ENCODE measurements at places on chromosomes 16 and 17. TPM values are rescaled to one million over a fixed set of nuclear protein-coding genes. Genes with fewer than 3 reads are reported as not detected.

DNA sequence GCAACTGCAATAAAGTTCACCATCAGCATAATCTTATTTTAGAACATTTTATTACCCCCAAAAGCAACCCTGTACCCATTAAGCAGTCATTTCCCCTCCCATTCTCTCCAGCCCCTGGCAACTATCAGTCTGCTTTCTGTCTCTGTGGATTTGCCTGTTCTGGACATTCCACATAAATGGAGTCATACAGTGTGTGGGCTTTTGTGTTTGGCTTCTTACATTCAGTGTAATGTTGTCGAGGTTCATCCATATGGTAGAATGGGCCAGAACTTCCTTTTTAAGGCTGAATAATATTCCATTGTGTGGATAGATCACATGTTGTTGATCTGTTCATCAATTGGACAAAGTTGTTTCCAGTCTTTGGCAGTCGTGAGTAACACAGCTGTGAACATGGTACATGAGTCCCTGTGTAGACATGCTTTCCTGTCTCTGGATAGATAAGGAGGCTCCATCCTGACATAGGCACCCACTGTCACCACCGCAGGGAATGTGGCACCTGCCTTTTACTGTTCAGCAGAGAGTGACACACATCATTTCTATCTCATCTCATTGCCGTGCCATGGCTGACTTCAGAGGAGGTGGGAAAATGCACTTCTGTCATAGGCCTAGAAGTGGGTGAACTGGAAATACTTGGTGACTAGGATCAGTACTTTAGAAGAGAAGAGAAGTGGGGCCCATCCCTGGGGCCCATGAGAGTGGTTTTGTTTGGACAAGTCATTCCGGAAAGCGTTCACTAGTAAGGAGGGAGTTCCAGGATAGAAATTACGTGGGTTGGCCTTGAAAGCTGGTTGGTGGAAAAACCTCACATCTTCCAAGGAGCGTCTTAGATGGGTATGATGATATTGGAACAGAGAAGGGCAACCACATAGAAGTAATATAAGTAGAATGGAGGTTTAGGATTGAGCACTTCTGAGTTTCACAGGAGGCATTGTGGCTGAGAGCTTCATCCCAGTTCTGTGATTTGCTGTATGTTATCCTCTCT, 25.8 kb downstream of the EPN2 start:
- H3K36me3 ChIP-seq, result no peaks in the 10 kb centered on the region
- no peak overlapping the region for H3K4me3 ChIP-seq
- H3K4me1 ChIP-seq, result peaks cover 13% of the 10 kb centered on the region
- no peak for DNase-seq
- peaks cover 49% of the 10 kb centered on the region for H3K27me3 ChIP-seq

- H3K4me1 ChIP-seq, result peaks cover 21% of the 10 kb centered on the region
- DNase-seq, result no peak
- peak overlapping the region; percentile 18 for H3K4me3 ChIP-seq
Measured at GRCh38 chr16:55470533-55471371, 8.2 kb upstream of the MMP2 start.

- H3K4me1 ChIP-seq, result peaks cover 29% of the 10 kb centered on the region
- DNase-seq, result peak; percentile 46
- H3K27me3 ChIP-seq, result peaks cover 6% of the 10 kb centered on the region
- peak overlapping the region; percentile 76 for H3K27ac ChIP-seq
- peaks cover 3% of the 10 kb centered on the region for H3K36me3 ChIP-seq
Measured at GRCh38 chr16:84144209-84144858, 643 bp downstream of the HSDL1 start.

The CHD3 gene
- total RNA-seq, result 140 TPM

The KCNH4 gene
- total RNA-seq, result 0.39 TPM

DNA sequence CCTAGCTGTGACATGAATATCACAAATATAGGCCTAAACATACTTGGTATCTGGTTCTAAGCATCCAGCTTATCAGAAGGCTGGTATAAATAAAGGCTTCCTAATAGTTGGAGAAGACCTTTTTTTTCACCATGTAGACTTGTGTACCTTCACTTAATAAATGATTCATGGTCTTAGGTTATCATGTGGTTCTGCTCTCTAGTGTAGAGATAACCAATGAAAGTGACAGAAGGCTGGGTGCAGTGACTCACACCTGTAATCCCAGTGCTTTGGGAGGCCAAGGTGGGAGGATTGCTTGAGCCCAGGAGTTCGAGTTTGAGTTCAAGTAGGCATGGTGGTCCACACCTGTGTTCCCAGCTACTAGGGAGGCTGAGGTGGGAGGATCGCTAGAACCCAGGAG, 3.1 kb downstream of the DDX19A start:
- H3K36me3 ChIP-seq, result peaks cover 25% of the 10 kb centered on the region
- peaks cover 41% of the 10 kb centered on the region for H3K4me1 ChIP-seq
- H3K4me3 ChIP-seq, result peak overlapping the region; percentile 36
- DNase-seq, result no peak
- H3K27ac ChIP-seq, result no peak overlapping the region
- H3K27me3 ChIP-seq, result no peaks in the 10 kb centered on the region

- no peaks in the 10 kb centered on the region for H3K4me1 ChIP-seq
- H3K27ac ChIP-seq, result no peak overlapping the region
- no peaks in the 10 kb centered on the region for H3K36me3 ChIP-seq
- peaks cover 7% of the 10 kb centered on the region for H3K27me3 ChIP-seq
- no peak for DNase-seq
Measured at GRCh38 chr16:54588026-54588425, 301.4 kb upstream of the IRX3 start.

The RNF157 gene
- total RNA-seq, result 100 TPM

DNA sequence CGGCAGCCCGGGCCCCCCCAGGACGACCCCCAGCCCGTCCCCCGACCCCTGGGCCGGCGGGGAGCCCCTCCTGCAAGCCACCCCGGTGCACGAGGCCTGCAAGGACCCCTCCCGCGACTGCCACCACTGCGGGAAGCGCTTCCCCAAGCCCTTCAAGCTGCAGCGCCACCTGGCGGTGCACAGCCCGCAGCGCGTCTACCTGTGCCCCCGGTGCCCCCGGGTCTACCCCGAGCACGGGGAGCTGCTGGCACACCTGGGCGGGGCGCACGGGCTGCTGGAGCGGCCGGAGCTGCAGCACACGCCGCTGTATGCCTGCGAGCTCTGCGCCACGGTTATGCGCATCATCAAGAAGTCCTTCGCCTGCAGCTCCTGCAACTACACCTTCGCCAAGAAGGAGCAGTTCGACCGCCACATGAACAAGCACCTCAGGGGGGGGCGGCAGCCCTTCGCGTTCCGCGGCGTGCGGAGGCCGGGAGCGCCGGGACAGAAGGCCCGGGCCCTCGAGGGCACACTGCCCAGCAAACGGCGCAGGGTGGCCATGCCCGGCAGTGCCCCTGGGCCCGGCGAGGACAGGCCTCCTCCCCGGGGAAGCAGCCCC, 15.6 kb upstream of the ZFPM1 start:
- H3K4me1 ChIP-seq, result no peaks in the 10 kb centered on the region
- no peak overlapping the region for H3K27ac ChIP-seq
- H3K4me3 ChIP-seq, result no peak overlapping the region
- DNase-seq, result peak; percentile 79
- H3K27me3 ChIP-seq, result no peaks in the 10 kb centered on the region
- no peaks in the 10 kb centered on the region for H3K36me3 ChIP-seq

DNA sequence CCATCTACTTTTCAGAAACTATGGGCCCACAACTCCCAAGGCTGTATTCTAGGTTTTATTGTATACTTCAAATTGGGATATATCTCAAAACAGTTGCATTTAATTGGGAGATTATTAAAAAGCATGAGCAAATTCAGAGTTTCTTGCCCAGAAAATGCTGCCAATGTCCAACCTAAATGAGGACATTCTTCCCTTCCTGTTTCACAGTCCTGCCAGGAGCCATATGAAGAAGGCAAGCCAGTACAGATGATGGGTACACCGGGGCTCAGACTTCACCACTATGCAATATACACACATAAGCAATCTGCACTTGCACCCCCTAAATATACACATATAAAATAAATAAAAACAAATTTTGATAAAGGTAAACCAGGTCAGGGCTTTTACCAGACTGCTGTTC, 34.0 kb upstream of the CBLN1 start:
- H3K4me3 ChIP-seq, result no peak overlapping the region
- no peaks in the 10 kb centered on the region for H3K4me1 ChIP-seq
- H3K36me3 ChIP-seq, result peaks cover 2% of the 10 kb centered on the region
- H3K27me3 ChIP-seq, result no peaks in the 10 kb centered on the region
- no peak for DNase-seq

The STX1B gene
- total RNA-seq, result 2.2 TPM

GRCh38 chr17:49063652-49064051, 66.5 kb downstream of the IGF2BP1 start:
- no peak overlapping the region for H3K4me3 ChIP-seq
- no peaks in the 10 kb centered on the region for H3K4me1 ChIP-seq
- no peak for DNase-seq
- peaks cover 5% of the 10 kb centered on the region for H3K27me3 ChIP-seq
- no peaks in the 10 kb centered on the region for H3K36me3 ChIP-seq
- no peak overlapping the region for H3K27ac ChIP-seq

- peaks cover 31% of the 10 kb centered on the region for H3K27me3 ChIP-seq
- H3K27ac ChIP-seq, result no peak overlapping the region
- peaks cover 16% of the 10 kb centered on the region for H3K4me1 ChIP-seq
- peaks cover 4% of the 10 kb centered on the region for H3K36me3 ChIP-seq
- DNase-seq, result no peak
- H3K4me3 ChIP-seq, result no peak overlapping the region
Measured at GRCh38 chr16:67329901-67330300, 3.3 kb downstream of the LRRC36 start.

- H3K4me1 ChIP-seq, result peaks cover 93% of the 10 kb centered on the region
- H3K27ac ChIP-seq, result peak overlapping the region; percentile 62
- H3K36me3 ChIP-seq, result peaks cover 3% of the 10 kb centered on the region
- no peak for DNase-seq
Measured at GRCh38 chr17:46136820-46137219, 56.4 kb downstream of the KANSL1 start.

GRCh38 chr17:55635253-55635914, 87.3 kb downstream of the TMEM100 start:
- no peaks in the 10 kb centered on the region for H3K36me3 ChIP-seq
- peaks cover 16% of the 10 kb centered on the region for H3K27me3 ChIP-seq
- H3K4me3 ChIP-seq, result no peak overlapping the region
- H3K4me1 ChIP-seq, result no peaks in the 10 kb centered on the region
- no peak overlapping the region for H3K27ac ChIP-seq

The ZDHHC1 gene
- total RNA-seq, result 1.9 TPM

DNA sequence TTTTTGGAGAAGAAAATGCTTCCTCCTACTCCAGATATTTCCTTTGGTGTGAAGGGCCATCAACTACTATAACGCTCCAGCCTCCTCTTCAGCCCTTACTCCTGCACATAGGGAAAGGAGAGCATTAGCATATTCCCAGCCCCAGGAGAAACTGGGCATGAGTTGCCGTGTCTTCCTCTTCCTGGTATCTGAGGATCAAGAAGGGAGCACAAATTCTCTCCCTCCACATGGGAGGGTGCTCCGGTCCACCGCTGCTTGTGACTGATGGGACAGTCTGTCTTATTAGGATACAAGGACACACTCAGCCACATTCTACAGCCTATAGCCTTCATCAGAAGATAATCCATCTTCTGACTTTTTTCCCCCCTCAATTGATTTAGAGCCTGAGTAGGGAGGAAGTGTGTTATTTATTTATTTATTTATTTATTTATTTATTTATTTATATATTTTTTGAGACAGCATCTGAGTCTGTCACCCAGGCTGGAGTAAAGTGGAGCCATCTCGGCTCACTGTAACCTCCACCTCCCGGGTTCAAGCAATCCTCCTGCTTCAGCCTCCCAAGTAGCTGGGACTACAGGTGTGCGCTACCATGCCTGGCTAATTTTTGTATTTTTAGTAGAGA, 16.6 kb upstream of the CYB5B start:
- no peak overlapping the region for H3K4me3 ChIP-seq
- H3K27me3 ChIP-seq, result no peaks in the 10 kb centered on the region
- H3K27ac ChIP-seq, result no peak overlapping the region
- no peak for DNase-seq
- H3K4me1 ChIP-seq, result peaks cover 18% of the 10 kb centered on the region

DNA sequence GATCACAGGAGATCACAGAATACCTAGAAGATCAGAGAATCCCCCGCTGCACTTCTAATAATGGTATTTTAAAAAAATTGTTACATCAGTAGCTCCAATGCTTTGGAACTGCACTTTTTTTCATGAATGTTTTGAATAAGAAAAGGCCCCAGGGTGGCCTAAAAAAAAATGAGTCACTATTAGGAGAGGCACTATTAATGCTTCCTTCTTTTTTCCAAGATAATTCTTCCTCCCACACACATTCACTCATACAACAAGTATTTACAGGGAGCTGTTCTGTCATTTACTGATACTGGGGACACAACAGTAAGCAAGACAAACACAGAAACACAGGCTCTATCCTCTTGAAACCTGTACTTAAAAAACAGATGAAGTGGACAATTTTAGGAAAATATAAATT, 675 bp upstream of the PDZD9 start:
- H3K36me3 ChIP-seq, result no peaks in the 10 kb centered on the region
- no peak overlapping the region for H3K27ac ChIP-seq
- H3K4me1 ChIP-seq, result peaks cover 14% of the 10 kb centered on the region

- no peaks in the 10 kb centered on the region for H3K36me3 ChIP-seq
- DNase-seq, result no peak
Measured at GRCh38 chr17:82287013-82287867, 13.7 kb upstream of the CSNK1D start.

GRCh38 chr17:30379903-30380381, 1.2 kb downstream of the CPD start:
- no peaks in the 10 kb centered on the region for H3K27me3 ChIP-seq
- peaks cover 79% of the 10 kb centered on the region for H3K4me1 ChIP-seq
- no peaks in the 10 kb centered on the region for H3K36me3 ChIP-seq
- DNase-seq, result peak; percentile 32

DNA sequence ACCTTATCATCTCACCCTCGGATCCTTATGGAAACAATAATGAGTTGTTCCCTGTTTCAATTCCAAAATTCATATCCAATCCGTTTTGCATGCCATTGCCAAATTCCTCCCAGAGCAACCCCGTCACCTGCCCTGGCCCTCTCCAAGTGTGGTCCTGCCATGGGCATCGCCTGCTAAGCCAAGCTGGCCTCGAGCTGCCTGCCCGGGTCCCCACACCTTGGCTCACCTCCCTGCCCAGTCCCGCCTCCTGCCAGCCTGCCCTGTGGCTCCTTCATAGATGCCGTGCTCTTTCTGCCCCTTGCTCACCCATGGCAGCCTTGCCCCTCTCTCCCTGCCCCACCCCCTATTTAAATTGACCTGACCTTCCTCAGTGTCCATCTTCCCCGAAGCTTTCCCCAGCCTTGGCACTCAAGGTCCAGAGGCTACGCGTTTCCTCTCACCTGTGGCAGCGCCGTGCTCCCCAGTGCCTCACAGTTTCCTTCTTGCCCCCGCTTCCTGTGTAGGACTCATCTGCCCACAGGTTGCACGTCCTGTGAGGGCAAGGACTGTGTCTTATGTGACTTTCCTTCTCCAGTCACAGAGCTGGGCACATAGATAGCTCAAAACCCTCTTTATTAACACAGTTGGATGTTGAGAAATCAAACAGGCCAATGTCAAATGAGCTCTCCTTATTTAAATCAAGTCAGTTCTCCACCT, 12.7 kb downstream of the MAPT start:
- H3K27me3 ChIP-seq, result peaks cover 23% of the 10 kb centered on the region
- H3K4me3 ChIP-seq, result peak overlapping the region; percentile 64
- DNase-seq, result peak; percentile 53
- H3K36me3 ChIP-seq, result peaks cover under 1% of the 10 kb centered on the region
- H3K4me1 ChIP-seq, result peaks cover 24% of the 10 kb centered on the region
